ENCODE measurements at places on chromosomes 7 and 10.

DNA sequence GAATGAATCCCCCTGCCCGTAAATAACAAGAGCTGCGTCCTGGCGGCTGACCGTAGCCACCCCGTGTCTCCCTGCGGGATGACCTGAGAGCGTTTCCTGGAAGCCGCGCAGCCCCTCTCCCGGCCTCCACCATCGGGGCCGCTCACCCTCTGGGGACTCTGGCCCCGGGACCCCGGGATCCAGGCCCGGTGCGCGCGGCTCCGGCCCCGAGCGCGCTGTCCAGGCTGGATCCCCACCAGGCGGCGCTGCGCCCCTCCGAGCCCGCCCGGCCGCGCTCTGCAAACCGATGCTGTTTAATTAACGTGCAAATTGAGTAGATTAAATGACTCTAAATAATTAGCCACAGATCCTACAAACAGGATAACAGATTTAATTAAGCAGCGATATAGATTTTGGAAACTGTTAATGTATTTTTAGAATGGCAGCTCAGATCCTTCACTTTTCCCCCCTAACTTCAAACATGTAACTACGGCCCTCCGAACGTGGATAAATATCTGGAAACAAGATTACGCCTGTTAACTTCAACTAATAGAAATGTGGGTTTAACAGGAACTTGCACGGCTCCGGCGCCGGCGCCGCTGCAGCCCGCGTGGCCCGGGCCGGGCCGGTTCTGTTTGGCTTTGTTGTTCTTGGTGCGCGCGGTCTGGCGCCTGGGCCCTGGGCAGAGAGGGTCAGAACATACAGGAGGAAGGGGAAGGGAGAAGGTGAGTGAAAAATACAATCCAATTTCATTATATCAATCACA, 7.1 kb upstream of the UNCX start:
- no peak for DNase-seq

DNA sequence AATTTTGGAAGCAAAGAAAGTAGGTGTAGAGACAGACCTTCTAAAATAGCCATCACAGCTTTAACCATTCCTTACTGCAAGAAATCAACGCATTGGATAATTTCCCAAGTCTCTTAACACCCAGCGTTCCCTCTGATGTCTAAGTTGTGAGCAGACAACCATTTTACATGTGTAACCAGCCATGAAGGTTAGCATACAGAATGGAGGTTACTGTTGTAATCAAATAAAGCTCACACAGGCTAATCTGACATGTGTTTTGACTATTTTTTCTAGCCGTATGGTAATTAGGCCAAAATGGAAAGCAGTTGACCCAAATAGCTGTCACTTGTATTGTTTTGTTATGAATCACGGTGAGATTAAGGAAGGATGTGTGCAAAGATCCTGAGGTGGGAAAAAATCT, 336.4 kb downstream of the RNLS start:
- DNase-seq, result no peak

GRCh38 chr10:24378126-24378920, 169.4 kb downstream of the KIAA1217 start:
- DNase-seq, result no peak

- no peak for DNase-seq
Measured at GRCh38 chr10:1187855-1188557, 131.8 kb downstream of the WDR37 start.

- no peak for DNase-seq
Measured at GRCh38 chr7:69363136-69363535, 235.1 kb upstream of the AUTS2 start.

DNA sequence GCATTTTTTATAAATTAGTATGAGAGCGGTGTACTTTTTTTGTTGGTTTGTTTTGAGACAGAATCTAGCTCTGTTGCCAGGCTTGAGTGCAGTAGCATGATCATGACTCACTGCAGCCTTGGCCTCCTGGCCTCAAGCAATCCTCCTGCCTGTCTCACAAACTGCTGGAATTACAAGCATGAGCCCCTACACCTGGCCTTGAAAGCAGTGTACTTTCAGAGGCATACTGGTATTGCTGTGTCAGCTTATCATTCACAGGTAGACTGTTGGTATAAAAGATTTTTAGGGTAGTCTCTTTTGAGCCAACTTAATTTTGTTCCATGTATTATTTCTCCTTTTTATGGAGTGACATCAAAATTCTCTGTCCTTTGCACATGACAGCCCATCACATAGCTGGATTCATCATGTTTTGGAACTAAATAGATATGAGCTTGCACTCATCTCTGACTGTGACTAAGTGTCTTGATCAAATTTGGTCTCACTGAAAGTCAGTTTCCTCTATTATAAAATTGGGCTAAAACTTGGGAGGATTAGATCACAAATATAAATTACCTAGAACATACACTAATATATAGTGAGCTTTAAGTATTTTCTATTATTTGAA, 12.4 kb downstream of the GNAT3 start:
- DNase-seq, result peak; percentile 97

GRCh38 chr7:94314413-94315410, 80.0 kb upstream of the COL1A2 start:
- peak; percentile 49 for DNase-seq

DNA sequence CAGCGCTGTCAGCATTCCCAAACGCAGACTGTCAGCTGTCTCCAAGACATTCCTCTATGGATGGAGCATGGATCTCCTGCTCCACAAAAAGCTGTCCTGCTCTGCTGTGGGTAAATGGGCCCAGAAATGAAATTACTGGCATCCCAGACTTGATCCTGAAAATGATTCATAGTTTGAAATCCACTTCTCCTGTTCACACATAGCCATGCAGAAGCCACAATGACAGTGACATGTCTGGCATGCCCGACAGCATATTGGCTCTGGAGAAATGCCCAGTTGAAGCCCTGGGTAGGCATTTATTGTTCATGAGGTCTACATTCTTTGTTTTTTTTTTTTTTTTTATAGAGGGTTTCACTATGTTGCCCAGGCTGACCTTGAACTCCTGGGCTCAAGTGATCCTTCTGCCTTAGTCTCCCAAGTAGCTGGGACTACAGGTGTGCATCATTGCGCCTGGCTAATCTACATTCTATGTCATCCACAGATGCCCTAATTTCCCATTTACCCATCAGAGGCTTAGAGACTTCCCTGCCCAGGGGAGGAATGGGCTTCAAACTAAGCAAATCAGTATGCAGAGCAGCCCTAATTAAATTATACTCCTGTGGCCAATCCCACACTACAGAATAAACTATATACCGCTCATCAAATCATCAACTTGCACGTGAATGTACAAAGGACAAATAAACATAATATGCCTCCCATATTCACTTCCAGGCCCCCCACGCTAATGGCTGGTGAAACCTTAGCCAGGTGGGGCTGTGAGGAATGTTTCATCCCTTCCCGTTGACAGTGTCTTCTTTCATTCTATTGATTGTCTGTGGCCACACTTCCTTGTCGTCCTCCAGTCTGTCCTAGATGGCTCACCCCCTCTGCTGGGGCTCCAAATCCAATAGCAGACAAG, 61.8 kb upstream of the EEPD1 start:
- DNase-seq, result no peak

GRCh38 chr10:101062232-101063049, 652 bp downstream of the KAZALD1 start:
- DNase-seq, result peak; percentile 50

DNA sequence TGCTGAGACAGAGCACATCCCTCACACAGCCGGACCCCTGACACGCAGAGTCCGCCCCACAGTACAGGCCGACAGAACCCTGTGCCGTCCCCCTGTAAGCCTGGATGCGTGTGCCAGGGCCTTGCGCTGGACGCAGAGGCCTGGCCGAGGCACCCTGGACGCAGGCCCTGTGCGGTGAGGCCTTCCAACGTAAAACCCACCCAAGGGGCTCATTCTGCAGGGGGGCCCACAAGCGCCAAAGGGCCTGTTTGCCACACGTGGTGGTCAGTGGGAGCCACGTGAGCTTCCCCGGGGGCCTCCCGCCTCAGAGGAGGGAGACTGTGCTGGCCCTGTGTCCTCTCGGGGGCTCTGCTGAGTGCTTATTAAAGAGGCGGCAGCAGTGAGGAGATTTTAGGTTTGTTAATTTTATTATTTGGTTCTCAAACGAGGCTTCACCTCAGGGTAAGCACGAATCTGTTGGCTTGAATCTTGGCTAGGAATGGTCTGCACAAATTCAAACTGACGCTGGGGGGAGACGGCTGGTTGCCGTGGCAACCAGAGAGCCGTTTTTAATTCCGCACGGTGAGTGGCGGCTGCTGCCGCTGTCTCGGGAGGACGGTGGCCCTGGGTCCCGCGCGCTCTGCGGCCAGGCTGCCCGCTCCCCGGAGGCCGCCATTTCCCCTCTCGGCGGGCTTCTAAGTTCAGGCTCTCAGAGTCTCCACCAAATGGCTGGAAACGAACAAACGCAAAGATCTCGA, 4.9 kb upstream of the ADGRA1 start:
- no peak for DNase-seq

DNA sequence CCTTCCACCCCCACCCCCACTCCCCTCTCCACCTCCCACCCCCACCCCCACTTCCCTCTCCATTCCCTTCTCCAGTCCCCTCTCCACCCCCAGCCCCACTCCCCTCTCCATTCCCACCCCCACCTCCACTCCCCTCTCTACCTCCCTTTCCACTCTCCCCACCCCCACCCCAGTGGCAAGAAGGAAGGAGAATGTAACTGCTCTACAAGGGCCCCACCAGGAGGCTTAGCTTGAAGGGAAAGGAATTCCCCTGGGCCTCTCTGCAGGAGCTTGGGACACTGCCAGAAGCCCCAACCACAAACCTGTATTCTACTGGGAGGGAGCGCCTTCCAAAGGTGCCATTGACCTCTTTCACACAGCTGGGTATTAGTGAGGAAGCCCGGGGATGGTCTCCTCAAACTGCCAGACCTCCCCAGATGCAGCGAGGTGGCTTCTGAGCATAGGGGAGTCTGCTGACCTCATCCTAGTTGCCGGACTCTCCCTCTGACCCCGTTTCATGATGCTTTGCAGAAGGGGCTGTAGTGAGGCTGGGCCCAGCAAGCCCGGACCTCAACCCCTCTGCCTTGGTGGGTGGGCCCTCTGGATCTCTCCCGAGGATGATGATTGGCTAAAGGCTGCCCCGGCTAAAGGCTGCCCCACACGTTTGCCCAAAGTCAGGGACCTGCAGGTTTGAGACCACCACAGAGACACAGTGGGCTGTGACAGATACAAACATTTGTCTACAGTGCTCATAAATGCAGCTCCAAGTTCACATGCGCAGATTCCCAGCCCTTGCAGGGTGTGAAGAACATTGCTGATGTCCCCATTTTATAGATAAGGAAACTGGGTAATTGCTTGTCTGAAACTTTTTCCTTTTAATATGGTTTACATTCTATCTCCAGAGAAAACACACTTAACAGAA, 2.9 kb downstream of the DEPP1 start:
- peak; percentile 92 for DNase-seq

DNA sequence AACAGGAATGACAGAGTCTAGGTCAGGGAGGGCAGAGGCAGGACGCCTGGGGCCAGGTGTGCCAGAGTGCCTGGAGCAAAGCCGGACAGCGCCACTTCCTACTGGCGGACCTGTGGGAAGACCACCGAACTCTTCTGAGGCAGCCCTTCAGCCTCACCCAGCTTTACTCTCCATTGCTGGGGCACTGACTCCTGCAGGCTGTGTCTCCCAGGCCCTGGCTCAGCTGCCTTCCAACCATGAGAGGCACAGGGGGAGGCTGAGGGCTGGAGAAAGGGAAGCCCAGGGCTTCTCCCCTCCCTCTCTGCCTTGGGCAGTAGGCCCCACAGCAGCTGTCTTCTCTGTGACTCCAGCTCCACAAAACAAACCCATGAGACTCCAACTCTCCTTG, 139.6 kb upstream of the UNC5B start:
- no peak for DNase-seq

DNA sequence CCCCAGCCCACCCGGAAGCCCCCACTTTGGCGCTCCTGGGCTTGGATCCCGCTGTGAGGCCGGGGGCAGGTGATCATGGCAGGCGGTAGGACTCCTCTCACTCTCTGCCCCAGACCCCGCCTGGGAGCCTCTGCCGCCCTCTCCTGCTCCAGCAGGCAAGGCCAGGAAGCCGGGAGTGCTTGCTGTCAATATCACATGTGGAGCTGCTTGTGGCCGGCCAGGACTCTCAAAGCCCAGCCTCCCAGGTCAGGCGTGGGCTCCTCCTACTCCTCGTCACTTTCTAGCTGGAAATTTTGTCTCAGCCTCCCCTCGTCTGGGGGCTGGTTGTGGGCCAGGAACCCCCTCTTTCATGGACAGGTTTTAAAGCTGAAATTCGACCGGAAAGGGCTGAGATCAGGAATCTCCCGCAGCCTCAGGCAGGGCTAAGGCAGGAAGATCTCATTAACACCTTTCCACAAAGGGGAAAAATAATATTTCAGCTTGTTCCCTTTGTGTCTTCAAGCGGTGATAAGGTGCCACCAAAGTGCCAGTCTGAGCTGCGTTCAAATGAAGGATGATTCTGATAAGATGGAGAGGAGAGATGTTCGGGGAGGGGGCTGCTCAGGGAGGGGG, 273.6 kb upstream of the PODXL start:
- peak; percentile 7 for DNase-seq

GRCh38 chr7:96899108-96899507, 106.2 kb upstream of the DLX6 start:
- no peak for DNase-seq

GRCh38 chr10:17673471-17674061, 29.6 kb downstream of the STAM start:
- DNase-seq, result peak; percentile 97

DNA sequence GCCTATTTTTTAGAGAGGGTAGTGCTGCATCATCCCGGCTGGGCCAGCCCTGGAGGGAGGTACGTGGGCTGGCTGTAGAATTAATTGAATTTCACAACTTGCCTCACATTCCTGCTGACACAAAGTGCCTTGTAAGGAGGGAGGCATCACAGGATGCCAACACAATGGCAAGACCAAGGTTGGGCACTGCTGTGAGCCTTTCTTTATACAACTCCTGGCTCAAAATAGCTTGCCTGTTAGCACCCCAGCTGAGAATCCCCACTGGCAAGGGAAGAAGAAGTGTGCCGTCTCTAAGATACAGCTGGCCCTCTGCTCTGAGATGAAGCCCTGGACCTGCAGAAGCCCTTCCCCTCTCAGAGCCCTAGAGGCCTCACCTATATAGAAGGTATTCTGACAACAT, 873.9 kb downstream of the GRID1 start:
- DNase-seq, result no peak

- no peak for DNase-seq
Measured at GRCh38 chr7:71558806-71559613, 427.1 kb downstream of the GALNT17 start.

DNA sequence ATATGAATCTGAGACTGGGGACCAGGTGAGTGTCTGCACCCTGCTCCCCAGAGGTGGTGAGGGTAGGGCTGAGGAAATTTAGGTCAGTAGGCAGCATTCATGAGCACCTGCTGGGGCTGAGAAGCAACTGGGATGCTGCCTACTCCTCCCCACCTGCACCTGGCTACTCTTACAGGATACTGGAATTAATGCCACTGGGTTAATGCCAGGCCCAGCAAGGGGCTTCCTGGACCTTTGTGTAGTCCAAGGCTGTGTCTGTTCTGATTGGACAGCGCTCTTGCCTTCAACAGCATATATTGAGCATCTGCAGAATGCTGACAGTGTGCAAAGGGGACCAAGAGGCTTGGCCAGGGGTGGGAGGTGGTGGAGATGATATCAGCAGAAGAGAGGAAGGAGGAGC, 32.1 kb downstream of the ADCYAP1R1 start:
- no peak for DNase-seq
